Right cardiac atrium (tissue), 5 donors: ENCODE measurements at places on chromosomes 16 and 17.

DNA sequence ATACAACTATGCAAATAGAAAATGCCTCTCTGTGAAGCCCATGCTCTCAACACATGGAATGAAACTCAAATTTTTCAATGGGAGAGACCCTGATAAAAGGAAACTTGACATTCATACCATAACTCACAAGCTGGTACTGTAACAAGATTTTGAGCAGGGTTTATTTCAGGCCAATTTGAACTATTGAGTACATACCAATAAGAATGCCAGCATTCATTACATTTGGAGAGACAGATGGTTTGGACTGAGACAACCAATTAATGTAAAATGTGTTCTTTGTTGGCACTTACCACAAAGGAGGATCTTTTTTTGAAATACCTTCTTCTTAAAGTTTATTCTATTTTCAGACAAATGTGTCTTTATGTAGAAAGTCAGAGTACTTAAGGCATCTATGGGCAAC is 1357.0 kb upstream of the GOT2 start:
- DNase-seq, result no peak

- no peak for DNase-seq
Measured at GRCh38 chr17:78557598-78558039, 19.6 kb downstream of the DNAH17 start.

- DNase-seq, result no peak
Measured at GRCh38 chr16:13920510-13920818, 510 bp downstream of the ERCC4 start.

DNA sequence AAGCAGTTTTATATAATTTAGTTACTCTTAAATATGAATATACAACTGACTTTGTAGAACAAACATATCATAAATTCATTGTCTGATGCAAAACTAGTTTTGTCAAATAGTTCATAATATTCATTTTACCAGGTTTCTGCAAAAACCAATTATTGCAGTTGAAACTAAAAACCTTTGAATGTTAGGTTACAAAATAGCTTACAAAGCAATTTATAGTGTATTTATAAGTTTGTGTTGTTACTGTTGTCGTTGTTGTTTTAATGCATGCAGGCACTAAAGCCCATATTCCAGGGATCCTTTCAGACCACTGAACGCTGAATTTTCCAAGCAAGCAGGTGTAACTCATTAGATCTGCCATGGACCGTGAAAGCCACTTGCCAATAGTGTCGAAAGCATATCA is 427.6 kb downstream of the ZFHX3 start:
- DNase-seq, result no peak

- DNase-seq, result no peak
Measured at GRCh38 chr16:84448444-84448843, 56.0 kb downstream of the MEAK7 start.

DNA sequence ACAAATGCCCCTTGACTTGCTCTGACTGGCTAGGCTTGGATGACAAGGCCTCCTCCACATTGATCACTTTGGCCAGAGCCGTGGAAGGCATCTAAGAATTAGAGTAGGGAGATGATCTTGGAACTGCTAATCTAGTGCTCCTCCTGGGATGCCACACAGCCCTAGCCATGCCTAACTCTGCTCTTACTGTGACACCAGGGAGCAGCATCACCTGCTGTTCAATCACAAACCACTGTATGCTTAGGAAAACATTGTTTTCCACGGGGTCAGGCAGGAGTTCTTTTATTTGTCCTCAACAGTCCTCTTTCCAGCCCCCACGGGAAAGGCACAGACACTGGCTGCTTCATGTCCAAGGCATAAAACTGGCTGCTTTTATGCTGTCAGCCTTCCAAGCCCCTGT is 46.3 kb downstream of the C16orf78 start:
- no peak for DNase-seq

DNA sequence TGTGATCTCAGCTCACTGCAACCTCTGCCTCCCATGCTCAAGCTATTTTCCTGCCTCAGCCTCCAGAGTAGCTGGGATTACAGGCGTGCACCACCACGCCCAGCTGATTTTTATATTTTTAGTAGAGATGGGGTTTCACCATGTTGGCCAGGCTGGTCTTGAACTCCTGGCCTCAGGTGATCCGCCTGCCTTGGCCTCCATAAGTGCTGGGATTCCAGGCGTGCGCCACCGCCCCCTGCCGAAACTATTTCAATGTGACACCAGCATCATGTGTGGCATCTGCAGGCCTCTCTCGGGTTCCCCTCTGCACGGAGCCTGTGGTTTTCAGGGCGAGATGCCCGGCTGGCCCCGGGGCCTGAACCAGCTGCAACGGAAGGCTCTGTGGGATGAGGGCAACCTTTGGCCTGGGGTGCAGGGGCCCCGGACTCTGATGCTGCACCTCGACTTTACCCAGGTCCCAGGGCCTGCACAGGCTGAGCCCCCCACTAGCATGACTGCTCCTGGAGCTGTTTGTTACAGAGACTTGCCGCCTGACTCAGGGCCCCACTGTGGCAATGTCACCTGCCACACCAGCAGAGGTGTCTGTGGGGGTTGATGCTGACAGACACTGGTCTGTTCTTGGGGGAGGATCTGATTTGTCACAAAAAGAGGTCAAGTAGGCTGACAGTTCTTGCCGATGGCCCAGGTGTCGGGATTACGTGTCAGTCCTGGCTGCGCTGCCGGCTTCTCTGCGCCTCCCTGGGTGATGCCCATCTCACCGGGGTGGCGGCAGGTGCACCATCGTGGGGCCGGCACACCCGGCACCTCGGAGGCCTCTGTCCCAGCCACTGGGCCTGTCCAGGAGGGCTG is 8.6 kb upstream of the TEX19 start:
- no peak for DNase-seq

DNA sequence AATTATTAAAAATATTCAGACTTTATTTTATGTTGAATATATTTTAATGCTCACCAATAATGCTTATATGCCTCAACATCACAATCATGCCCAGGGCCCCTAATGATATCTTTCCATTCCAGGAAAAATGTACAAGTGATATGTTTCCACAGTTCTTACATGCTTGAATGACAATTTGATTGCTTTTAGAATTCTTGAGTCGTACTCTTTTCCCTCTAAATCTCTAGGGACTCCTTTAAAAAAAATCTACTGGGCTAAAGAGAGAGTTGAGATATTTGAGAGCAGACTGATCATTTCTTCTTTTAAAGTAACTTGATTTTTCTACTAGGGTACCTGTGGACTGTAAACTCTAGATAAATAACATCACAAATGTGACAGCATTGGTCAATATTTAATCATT is 18.2 kb upstream of the HLF start:
- DNase-seq, result no peak

DNA sequence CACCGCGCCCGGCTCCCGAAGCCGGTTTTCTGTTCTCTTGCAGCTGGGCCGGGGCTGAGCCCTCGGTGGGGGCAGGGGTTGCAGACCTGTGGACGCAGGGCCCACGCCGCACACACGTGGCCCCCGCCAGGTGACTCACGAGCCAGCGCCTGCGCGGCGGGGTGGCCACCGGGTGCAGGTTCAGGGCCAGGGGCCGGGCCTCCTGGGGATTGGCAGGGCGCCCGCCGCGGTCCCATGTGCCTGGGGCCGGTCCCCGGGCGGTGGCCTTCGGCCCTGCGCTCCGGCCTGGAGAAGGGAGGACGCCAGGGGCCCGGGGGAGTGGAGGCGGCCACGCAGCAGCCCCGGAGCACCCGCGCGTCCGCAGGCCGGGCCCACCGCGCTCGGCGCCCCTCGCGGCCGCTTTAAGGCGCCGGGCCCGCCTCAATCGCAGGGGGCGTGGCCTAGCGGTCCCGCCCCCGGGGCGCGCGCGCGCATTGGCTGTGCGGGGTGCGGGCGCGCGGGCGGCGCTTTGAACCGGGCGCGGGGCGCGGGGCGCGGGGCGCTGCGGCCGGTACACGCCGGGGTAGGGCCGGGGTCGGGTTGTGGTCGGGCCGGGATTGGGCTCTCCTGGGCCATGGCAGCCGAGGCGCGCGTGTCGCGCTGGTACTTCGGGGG is at the start of gene SLC25A10:
TSS of gene SLC25A10 (plus strand) at position 471 of the 654 bp plus-strand sequence. CDS start at position 614, 143 bp downstream.
- DNase-seq, result peak; percentile 66

DNA sequence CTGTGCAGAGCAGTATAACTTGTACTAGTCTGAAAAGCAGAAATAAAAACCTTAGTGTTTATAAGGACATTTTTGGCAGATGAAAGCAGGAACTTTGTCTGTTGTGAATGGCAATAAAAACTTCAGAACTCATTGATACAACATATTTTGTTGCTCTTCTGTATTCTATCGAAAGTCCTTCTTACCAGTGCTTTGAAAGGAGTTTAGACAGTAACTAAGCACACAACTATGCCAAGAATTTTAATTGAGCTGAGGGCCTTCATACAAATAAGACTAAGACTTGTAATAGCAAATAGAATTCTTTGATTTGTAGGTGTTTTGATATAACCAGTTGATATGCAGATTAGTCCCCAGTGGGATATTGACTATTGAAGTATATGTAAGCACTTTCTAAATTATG is 308.4 kb downstream of the ZFHX3 start:
- no peak for DNase-seq

DNA sequence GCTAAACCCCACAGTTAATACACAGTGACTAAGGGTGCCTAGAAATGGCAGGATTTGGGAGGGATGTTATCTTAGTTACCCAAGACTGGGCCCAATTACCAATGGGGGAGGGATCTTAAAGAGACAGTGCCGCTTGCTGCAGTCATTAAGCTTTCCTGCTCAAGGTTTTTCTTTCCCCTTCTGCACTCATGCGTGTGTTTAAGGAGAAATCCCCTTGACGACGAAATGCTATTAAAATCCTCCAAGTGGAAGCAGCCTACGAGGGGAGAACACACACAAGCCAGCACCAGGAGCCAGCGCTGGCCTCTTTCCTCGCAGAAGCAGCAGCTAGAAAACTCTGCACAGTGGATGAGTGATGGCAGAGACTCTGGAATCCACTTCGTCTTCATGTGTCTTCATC is 22.0 kb downstream of the SALL1 start:
- no peak for DNase-seq

GRCh38 chr17:57750109-57750871 is 5.2 kb upstream of the CCDC182 start:
- no peak for DNase-seq

DNA sequence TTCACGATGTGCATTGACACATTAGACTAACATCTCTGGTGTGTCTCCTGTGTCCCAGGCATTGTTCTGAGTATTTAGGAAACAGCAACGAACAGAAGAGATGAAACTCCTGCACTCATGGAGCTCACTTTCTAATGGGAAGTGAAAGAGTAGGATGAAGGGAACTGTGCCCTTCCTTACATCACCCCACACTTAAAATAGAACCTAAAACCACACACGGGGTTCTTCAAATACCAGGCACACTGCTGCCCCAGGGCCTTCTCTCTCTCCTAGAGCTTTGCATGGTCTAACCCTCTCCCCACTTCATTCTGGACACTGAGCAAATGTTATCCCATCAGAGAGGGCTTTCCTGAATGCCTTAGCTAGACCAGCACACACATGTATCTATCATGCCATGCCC is 33.7 kb downstream of the TRIM25 start:
- DNase-seq, result no peak

DNA sequence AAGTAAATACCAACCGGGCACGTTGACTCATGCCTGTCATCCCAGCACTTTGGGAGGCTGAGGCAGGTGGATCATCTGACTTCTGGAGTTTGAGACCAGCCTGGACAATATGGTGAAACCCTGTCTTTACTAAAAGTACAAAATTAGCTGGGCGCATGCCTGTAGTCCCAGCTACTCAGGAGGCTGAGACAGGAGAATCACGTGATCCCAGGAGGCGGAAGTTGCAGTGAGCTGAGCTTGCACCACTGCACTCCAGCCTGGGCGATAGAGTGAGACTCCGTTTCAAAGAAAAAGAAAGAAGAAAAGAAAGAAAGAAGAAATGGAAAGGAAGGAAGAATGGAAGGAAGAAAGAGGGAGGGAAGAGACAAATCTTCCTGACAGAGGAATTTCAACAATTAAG is 108.7 kb downstream of the AHSP start:
- DNase-seq, result no peak

DNA sequence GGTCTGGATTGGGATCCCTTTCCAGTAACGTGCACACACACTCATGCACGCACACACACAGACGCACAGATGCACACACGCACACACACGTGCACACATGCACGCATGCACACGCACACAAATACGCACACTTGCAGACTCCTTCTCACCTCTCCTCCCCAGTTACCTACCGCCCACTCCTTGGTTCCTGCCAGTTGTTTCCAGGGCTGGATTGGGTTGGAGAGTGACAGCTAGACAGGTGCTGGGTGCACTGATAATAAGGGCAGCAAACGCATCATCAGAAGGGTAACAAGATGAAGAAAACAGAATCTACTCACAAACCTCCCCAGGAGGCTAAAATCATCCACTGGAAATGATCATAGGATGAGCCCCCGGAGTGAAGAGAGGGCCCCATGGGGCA is 45.0 kb downstream of the HSBP1 start:
- DNase-seq, result no peak

DNA sequence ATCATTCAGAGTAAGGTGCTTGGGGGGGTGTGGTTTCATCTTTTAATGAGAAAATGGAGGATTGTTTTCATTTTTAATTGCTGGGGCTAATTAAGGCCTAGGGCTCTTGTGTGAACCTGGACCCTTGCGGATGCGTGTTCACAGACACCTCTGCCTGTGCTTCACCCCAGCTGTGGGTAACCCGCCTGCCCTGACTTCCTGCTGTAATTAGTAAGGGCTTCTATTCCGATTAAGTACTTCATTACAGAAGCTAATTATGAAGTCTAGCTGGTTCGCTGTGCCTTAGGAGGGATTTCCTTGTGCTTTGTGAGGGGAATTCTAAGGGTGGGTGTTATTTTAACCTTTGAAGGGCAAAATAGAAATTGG is 215.3 kb downstream of the PMP22 start:
- DNase-seq, result no peak

GRCh38 chr17:58677194-58677880 is 14.5 kb downstream of the TEX14 start:
- no peak for DNase-seq

- DNase-seq, result no peak
Measured at GRCh38 chr16:81427219-81427618, 17.4 kb upstream of the CMIP start.

GRCh38 chr16:50501986-50502615 is 46.1 kb upstream of the NKD1 start:
- no peak for DNase-seq

DNA sequence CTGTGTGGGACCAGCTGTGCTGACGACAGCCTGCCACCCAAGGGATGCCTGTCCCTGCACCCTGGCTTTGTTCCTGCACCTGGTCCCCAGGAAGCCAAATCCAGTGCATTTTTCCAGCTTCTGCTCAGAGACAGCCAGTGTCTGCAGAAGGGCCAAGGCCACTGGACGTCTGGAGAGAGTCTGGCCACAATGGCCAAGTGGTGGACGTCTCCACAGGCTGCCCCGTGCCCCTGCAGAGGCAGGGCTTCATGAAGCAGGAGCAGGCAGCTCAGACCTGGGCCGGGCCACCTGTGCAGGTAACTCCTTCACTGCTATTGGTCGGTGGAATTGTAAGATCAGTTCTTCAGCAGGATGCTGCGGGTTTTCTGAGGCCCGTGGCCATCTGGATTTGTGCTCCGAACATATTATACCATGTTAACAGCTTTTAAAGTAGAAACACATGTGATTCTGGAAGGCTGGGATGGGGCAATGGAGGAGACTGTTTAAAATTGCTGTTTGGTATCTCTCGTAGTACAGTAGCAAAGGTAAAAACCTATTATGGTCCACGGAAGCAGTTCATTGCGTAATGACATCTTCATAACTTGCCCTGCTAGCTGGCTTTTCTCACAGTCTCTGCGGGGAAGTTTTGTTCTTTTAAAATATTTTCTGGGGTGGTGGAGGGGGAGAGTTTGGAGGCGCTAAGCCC is 185.3 kb downstream of the CCDC182 start:
- no peak for DNase-seq
